ENCODE measurements at places on chromosomes 2 and 18. TPM values are rescaled to one million over a fixed set of nuclear protein-coding genes. Genes with fewer than 3 reads are reported as not detected.

EXOC6B gene
- 24.7 TPM for total RNA-seq

COL5A2 gene
- 122 TPM for total RNA-seq

HOXD13 gene
- total RNA-seq = not detected

CELF4 gene
- total RNA-seq = 1.1 TPM

MTCL1 gene
- 7.3 TPM for total RNA-seq

FAP gene
- total RNA-seq = 25.3 TPM

All from left lung (tissue), 14 donors.